ENCODE measurements at places on chromosomes 16 and 17. TPM values are rescaled to one million over a fixed set of nuclear protein-coding genes. Genes with fewer than 3 reads are reported as not detected.

ARL5C gene
- total RNA-seq = not detected

CIITA gene
- 0.13 TPM for total RNA-seq

XPO6 gene
- total RNA-seq = 84.8 TPM

NPIPA5 gene
- 0.38 TPM for total RNA-seq

LLGL2 gene
- total RNA-seq = 44.5 TPM

CHRNE gene
- total RNA-seq = 0.13 TPM

PRAC1 gene
- total RNA-seq = not detected

PYCARD gene
- 88.2 TPM for total RNA-seq

DOC2B gene
- total RNA-seq = 2.7 TPM

CAPN15 gene
- total RNA-seq = 27.1 TPM

CHD9NB gene
- total RNA-seq = 2.0 TPM

FTSJ3 gene
- total RNA-seq = 43.4 TPM

TCAP gene
- not detected for total RNA-seq

Measured in bronchial epithelial cell (primary cell).